ENCODE measurements at places on chromosomes 11 and 22.

GRCh38 chr11:118592616-118593367 is 14.6 kb upstream of the PHLDB1 start:
- no peak for DNase-seq

DNA sequence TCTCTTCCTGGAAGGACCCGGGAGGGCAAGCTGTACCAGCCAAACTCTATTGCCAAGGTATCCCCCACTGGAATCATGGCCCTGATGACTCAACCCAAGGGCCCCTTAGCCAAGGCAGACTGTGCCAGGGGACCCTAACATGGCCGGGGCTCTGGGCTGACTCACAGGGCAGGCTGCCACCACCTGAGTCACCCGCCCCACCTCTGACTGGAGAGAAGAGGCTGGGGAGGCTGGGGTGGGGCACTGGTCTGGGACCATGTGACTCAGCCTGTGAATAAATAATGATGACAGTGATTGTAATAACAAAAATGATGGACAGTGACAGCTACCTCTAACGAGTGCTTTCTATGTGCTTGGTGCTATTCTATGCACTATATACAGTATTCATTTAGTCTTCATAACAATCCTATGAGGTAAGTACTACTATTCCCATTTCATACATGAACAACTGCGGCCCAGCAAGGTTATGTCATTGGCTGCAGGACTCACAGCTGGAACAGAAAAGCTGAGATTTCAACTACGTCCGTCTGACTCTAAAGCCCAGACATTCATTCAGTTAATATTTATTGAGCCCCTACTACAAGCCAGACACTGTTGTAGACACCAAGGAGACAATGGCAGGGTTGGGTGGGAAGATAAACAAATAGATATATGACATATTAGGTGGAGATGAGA is 84.2 kb downstream of the FBXO7 start:
- no peak for DNase-seq

DNA sequence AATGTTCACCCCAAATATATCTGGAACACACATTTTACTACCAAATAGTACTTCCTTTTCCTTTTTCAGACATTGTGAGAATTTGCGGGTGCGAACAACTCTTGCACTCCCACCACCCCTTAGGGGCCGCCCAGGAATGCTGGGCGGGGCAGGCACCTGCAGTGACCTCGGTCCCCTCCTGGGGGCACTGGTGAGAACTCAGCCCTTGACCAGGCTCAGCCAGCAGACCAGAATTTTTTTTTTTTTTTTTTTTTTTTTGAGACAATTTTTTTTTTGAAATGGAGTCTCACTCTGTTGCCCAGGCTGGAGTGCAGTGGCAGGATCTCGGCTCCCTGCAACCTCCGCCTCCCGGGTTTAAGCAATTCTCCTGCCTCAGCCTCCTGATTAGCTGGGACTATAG is 75.8 kb downstream of the ARHGAP8 start:
- no peak for DNase-seq

DNA sequence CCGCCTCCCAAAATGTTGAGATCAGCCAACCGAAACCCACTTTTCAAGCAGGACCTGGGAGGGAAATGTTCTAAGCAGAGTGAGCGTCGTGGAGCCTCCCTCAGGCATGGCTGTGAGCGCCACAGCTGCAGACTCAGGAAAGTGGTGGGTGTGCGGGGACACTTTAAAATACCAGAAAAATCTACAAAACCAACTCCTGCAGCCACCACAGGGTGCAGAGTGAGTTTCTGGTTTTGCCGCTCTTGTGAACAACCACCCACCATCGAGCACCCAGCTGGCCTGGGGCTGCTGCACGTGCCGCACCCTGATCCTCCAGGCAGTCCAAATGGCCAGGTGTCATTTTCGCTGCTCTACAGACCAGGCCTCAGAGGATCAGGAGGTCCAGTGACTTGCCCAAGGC is 46.9 kb downstream of the CELSR1 start:
- no peak for DNase-seq

DNA sequence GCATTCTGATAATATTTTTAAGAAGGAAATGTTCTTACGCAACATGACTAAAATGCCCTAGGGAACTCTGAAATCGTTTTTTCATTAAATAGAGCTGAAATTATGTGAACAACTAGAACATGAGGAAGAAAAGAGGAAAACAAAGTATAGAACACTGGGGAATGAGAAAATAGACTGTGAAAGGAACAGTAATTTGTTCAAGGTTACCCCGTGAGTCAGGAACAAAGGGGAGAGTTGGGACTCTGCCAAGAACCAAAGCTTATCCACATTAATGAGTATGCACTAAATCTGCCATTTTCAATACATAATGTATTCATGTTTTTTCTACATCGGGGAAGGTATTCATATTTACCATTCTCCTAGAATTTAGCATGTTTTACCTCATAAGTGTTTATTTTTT is 961.8 kb upstream of the CCDC90B start:
- no peak for DNase-seq

GRCh38 chr11:45224766-45225165 is 61.4 kb downstream of the SYT13 start:
- no peak for DNase-seq

DNA sequence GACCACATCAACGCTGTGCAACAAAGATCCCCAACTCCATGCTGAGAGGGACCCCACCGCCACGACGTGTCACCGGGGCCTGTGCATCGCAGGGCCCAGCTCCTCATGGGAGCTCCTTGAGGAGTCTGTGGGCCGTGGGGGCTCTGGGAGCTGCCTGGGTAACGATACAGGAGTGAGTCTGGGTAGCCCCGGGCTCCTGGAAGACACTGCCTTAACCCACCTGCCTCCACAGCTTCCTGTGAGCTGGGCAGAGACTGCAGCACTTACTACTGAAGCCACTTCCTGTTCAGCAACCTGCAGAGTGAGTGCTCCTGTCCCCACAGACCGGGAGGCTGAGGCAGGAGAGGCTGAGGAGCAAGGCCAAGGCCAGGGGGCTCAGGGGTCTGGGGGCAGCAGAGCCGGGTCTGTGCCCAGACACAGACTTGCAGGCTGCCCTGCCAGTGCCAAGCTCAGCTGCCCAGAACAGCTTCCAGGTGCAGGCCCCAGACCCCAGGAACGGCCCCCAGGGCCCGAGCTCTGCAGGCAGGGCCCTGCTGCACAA is 226.7 kb downstream of the BRD1 start:
- no peak for DNase-seq

DNA sequence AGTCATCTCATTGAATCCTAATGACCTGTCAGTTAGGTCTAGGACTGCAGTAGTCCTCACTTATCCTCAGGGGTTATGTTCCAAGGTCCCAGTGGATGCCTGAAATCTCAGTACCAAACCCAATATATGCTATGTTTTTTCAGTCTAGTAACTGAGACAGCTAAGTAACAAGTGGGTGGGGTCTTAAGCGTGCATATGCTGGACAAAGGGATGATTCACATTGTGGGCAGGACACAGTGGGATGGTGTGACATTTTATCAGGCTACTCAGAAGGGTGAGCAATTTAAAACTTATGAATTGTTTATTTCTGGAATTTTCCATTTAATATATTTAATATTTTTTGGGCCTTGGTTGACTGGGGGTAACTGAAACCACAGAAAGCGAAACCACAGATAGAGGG is 29.0 kb downstream of the DDX10 start:
- no peak for DNase-seq

- DNase-seq = peak; percentile 72
These were observed 773 bp upstream of the SYVN1 start for GRCh38 chr11:65134952-65135632.

GRCh38 chr11:2256951-2257700 is 13.3 kb downstream of the ASCL2 start:
- no peak for DNase-seq

DNA sequence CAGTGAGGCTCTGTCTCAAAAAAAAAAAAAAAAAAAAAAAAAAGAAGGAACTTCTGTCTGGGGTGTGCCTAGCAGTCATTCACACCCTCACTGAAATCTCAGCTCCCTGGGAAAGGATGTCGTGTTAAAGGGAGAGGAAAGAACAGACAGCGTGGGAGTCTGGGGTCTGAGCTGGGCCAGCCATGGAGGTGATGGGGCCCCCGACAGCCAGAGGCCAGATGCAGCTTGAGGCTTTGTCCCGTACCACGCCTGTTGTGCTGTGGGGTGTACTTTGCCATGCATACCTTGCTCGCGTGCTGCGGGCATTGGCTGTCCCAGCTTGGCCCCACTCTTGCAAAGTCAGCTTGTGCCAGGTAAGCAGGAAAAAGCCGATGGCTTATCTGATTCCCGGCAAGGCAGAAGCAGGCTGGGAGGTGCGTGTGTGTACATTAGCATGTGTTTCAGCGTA is 4.6 kb downstream of the SYT12 start:
- DNase-seq = no peak

DNA sequence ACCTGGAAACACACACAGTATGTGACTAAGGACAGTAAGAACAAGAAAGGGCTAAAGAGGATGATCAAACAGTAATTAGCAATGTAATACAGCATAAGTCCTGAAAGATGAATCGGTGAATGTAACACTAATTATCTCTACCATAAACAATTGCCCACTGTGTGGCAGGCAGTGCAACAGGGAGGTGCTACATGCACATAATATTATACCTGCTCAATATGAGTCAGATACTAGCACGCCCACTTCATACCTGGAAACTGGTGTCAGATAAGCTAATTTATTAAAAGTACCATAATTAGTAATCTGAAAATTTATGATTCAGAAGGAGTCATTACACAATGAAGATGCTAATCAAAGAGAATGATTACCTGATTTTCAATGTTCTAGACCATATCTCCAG is 14.9 kb downstream of the CASP12 start:
- no peak for DNase-seq

GRCh38 chr22:45302751-45303150 is 7.0 kb upstream of the FAM118A start:
- DNase-seq = no peak

DNA sequence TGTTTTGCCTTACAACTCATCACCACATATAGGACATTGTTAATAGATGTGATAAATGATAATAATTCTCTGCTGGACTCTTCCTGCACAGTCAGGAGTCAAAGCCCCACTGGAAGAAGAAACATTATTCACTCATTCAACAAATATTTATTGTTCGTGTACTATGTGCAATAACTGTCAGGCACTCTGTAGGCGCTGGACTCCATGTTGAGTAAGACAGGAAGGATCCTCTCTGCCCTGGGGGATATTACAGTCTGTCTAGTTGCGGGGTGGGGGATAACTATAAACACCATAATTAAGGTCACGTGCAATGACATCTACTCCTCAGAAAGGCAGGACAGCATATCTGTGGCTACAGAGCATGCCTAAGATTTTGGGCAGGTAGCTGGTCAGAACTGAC is 281.1 kb downstream of the FAT3 start:
- DNase-seq = no peak

DNA sequence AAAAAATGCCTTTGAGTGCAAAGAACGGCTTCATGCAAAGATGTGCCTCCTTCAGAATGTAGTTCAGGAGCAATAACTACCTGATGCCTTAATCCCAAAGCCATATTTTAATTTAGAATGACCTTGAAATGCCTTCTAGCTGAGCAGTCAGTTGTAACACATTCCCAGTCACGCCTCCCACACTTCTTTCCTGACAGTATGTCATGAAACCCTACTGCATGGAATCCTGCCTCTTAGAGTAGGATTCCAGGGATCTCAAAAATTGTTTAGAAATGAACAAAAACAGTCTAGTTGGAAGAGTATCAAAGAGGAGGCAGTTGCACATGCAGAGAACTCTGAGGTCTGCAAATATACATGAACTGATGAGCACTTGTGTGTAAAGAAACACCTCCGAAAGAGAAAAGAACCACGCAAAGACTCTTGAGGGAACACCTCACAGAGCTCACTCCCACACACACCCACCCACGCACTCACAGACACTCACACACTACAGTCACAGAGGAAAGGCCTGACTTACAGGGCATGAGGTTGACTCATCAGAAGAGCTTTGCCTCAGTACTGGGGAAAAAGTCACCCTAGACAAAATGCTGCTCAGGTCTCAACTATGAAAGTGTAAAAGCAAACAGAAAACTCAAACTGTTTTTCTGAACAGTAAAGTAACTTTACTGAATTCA is 77.4 kb downstream of the GGTLC2 start:
- DNase-seq = no peak

DNA sequence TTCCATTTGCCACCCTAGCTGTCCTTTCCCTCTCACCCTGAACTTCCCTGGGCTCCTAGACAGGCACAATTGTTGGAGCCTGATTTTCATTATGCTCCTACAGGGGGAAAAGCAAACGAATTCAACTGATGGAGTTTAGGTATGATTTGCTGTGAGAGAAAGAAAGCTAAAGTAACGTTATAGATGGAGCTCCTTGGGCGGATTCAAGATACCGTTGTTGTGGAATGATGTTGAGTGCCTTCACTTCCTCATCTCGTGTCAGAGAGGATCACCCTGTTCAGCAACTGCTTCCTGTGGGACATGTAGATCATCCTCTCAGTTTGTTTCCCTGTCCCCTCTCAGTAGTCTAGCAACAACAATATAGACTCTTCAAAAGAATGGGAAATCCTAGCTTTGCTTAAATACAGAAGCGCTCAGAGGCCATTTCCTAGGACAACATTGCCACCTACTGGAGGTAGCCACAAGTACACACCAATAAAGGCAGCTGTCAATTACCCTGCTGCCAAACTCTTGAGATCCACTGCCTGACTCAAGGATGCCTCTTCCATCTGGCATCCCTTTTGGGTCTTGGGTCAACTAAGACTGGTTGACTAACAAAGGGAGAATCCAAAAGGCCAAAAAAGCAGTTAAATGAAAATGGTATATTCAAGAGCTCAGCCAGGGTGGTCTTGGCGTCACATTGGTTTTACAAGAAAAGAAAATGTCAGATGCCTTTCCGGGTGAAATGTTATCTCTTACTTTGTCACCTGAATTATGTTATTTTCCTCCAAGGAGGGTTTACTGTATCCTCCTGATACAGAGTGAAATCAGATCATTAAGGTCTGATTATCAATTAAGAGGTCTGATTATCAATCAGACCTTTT is 13.5 kb upstream of the DTX4 start:
- DNase-seq = peak; percentile 28

GRCh38 chr11:114166897-114167323 is 107.4 kb downstream of the ZBTB16 start:
- DNase-seq = no peak

GRCh38 chr11:92067016-92067415 is 157.6 kb upstream of the FAT3 start:
- DNase-seq = no peak

DNA sequence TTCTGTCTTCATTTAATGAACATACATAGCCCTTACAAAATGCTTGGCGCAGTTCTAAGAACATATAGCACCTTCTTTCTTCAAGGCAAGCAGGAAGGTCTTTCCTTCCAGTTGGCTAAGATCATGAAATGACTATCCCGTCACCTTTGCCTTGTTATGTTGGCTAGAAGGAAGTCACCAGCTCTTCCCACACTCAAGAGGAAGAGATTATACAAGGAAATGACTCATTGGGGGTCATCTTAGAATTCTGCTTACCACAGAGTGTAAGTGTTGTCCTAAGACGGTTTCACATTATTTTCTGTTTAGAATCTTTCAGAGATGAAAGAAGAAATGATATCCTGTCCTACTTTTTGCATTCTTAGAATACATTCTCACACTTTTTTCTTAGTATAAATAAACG is 808.0 kb upstream of the LUZP2 start:
- no peak for DNase-seq

DNA sequence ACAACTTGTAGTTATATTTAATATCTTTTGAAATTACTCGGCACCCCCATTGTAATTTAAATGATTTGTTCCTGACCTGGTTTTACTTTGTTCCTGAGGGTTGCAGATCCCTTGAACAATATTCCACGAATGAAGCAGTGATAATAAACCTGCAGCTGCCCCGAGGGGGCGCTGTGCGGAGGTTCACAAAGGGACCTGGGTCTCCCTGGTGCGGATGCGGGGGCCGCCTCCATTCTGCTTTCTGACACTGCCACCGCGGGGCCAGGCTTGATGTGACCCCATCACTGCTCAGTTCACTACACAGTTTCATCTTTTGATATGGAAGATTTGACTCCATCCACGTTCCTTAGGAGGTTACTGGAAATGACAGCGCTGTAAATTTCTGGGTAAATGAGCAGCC is 62.9 kb upstream of the PRODH start:
- DNase-seq = no peak
